ENCODE measurements at places on chromosomes 5 and 9.

DNA sequence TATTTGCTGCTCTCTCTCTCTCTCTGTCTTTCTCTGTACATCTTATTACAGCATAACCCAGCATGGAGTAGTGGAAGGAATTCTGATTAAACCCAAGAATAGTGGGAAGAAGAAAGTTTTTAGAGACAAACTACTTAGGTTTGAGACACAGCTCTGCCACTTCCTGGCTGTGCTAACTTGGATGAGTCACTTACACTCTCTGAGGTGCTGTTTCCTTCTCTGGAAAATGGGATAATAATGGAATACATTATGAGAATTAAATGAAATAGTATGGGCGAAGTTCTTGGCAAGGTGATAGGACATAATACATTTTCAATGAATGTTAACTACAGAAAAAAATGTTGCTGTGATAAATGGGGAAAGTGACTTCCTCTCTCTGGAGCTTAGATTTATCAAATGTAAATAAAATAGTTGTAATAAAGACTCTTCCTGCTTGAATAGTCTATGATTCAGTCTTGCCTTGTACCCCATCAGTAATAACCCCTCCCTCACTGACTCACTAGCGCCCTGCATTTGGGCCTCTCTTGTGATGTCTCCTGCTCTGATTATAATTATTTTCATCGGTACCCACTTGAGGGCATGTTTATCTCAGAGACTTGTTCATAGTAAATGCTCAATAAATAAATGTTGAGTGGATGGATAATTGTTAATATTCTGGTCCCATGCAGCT, 27.6 kb downstream of the KIF4B start:
- no peak for DNase-seq

- DNase-seq: no peak
Measured at GRCh38 chr5:130102960-130103359, 198.7 kb downstream of the CHSY3 start.

DNA sequence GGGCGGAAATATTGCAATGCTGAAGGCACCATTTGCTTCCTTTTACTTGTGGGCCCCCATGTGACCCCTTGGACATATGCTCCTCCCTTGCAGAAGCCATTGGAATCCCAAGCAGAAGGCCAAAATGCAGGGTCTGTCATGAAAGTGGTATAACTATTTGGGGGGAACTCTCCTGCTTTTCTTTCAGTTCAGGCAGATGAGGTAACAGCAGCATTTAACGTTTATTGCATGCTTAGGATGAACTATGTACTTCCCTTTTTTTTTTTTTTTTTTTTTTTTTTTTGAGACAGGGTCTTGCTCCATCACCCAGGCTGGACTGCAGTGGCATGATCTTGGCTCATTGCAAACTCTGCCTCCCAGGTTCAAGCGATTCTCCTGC, 7.8 kb downstream of the FOXI1 start:
- DNase-seq: no peak

DNA sequence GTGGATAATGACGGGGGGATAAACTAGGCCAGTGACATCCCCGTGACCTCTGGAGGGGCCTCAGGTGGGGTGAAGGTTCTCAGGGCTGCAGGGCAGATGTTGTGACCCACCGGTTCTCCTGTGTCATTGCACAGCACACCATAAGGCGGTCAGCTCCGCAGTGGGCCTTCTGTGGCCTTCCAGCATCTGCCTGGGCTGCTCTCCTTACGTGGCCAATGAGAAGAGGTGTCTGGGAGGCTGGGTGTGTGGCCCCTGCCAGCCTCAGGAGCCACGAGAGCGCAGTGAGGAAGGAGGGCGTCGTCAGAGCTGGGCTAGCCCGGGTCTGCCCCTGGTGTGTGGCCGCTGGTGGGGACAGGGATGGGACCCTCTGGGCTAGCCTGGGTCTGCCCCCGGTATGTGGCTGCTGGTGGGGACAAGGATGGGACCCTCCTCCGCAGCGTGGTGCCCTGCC, 48.7 kb downstream of the COL5A1 start:
- DNase-seq: no peak

All from putamen (tissue), 1 donor.